Peyer's patch (tissue), 4 donors: ENCODE measurements at places on chromosomes 7 and 10. TPM values are rescaled to one million over a fixed set of nuclear protein-coding genes. Genes with fewer than 3 reads are reported as not detected.

Gene TAS2R4
- total RNA-seq, result 3.3 TPM

- no peaks in the 10 kb centered on the region for H3K27me3 ChIP-seq
- no peak for DNase-seq
- H3K36me3 ChIP-seq, result no peaks in the 10 kb centered on the region
- no peak overlapping the region for H3K27ac ChIP-seq
- no peak overlapping the region for H3K4me3 ChIP-seq
These were observed 84.9 kb upstream of the AGK start for GRCh38 chr7:141466151-141466904.

Gene NXPH1
- total RNA-seq, result not detected

DNA sequence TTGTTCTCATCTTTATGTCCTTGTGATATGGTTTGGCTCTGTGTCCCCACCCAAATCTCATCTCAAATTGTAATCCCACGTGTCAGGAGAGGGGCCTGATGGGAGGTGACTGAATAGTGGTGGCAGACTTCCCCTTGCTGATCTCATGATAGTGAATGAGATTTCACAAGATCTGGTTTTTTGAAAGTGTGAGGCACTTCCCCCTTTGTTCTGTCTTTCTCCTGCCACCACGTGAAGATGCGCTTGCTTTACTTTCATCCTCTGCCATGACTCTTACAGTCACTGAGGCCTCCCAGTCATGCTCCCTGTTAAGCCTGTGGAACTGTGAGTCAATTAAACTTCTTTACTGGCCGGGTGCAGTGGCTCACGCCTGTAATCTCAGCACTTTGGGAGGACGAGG is 161.0 kb downstream of the HERPUD2 start:
- no peaks in the 10 kb centered on the region for H3K36me3 ChIP-seq
- H3K27ac ChIP-seq, result no peak overlapping the region
- no peaks in the 10 kb centered on the region for H3K4me1 ChIP-seq
- DNase-seq, result no peak
- H3K4me3 ChIP-seq, result no peak overlapping the region

DNA sequence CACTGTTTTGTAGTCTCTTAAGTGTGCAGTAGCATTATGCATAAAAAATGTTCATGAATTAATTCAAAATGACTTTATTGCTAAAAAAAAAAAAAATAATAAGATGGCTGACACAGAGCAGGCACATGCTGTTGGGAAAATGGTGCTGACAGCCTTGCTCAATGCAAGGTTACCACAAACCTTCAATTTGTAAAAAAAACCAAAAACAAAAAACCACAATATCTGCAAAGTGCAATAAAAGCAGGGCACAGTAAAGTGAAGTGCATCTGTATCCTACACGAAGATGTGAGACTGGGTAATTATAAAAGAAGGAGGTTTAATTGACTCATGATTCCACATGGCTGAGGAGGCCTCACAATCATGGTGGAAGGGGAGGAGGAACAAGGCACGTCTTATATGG is 185.8 kb downstream of the USP6NL start:
- no peaks in the 10 kb centered on the region for H3K36me3 ChIP-seq
- H3K27me3 ChIP-seq, result no peaks in the 10 kb centered on the region
- no peak for DNase-seq
- H3K4me3 ChIP-seq, result no peak overlapping the region
- H3K27ac ChIP-seq, result no peak overlapping the region

- DNase-seq, result no peak
- no peaks in the 10 kb centered on the region for H3K27me3 ChIP-seq
- no peaks in the 10 kb centered on the region for H3K36me3 ChIP-seq
- peak overlapping the region; percentile 90 for H3K27ac ChIP-seq
- H3K4me1 ChIP-seq, result no peaks in the 10 kb centered on the region
- no peak overlapping the region for H3K4me3 ChIP-seq
These were observed 51.4 kb upstream of the SLC35B4 start for GRCh38 chr7:134367956-134368749.

Gene ADRB1
- total RNA-seq, result 4.6 TPM

DNA sequence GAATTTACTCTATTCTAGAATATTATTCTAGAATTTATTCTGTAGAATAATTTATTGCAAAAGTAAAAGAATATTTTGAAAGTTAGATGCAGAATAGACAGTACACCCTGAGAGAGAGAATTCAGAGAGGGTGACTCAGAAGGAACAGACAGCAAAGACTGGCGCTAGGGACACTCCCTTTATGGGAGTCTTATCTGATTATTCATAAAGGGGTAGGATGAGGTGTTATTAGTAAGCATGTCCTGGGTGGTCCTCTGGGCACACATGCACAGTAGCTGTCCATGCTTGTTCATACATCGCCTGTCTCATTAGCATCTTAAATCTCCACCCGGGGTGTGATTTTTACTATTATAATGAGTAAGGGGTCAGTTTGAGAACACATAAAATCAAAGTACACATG is 100.1 kb downstream of the XPNPEP1 start:
- no peak overlapping the region for H3K4me3 ChIP-seq
- no peaks in the 10 kb centered on the region for H3K36me3 ChIP-seq
- no peak overlapping the region for H3K27ac ChIP-seq

Gene LOXL4
- total RNA-seq, result 1.7 TPM

Gene VWDE
- total RNA-seq, result 1.3 TPM

DNA sequence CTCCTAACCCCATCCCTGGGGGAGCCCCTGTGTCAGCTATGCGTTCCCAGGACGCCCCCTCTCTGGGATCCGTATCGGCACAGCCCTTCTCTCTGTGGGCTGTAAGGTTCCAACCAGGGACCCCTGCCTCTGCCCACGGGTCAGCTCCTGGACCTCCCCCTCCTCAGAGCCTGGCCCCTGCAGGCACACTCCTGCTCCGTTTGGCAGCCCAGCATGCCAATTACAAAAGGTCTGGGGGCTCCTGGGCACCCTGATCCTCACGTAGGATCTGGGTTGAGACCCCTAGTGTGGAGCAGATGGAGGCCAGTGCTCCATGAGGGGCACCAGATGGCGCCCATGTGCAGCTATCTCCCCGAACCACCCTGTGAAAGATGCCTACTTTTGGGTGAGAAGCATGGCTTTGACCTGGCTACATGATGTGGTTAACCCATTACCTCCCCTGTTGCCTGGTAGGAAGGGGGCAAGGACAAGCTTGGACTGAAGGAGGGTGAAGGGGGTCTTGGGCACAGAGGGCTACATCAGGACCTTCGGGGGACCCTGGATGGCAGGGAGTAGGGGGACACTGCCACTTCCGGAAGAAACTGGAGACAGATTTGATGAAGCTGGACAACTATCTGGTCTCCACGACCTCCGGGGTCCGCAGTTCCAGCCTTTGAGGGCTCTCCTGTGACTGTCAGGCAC is 9.0 kb downstream of the TACR2 start:
- peaks cover 22% of the 10 kb centered on the region for H3K4me1 ChIP-seq
- H3K4me3 ChIP-seq, result peak overlapping the region; percentile 22
- H3K36me3 ChIP-seq, result no peaks in the 10 kb centered on the region
- peak; percentile 34 for DNase-seq
